Osteoblast (primary cell): ENCODE measurements at places on chromosomes 1 and 21. TPM values are rescaled to one million over a fixed set of nuclear protein-coding genes. Genes with fewer than 3 reads are reported as not detected.

Gene LMO4
- 61.9 and 62.8 TPM in 2 replicates for total RNA-seq

Gene TARS2
- total RNA-seq, result 10.1 and 14.7 TPM in 2 replicates

Gene GJA8
- total RNA-seq, result not detected in 2 replicates

Gene TMEM54
- 16.5 and 22.4 TPM in 2 replicates for total RNA-seq

Gene RERE
- 53.0 and 55.0 TPM in 2 replicates for total RNA-seq

Gene LBR
- 25.3 and 30.4 TPM in 2 replicates for total RNA-seq

Gene VASH2
- 1.1 and 2.1 TPM in 2 replicates for total RNA-seq

Gene CYP4A22
- not detected in 2 replicates for total RNA-seq

Gene ATP6V1G3
- total RNA-seq, result 0.36 TPM in 1 of 2 replicates, not detected in the other

Gene TNFSF18
- 0.29 and 0.36 TPM in 2 replicates for total RNA-seq

Gene SPSB1
- total RNA-seq, result 14.7 and 23.2 TPM in 2 replicates

Gene APOBEC4
- under 0.01 TPM in 1 of 2 replicates, not detected in the other for total RNA-seq

Gene TNFRSF1B
- 11.2 and 12.7 TPM in 2 replicates for total RNA-seq

Gene TNN
- under 0.01 TPM in 1 of 2 replicates, not detected in the other for total RNA-seq

Gene ARHGEF16
- not detected in 2 replicates for total RNA-seq

Gene LENEP
- total RNA-seq, result 0.88 TPM in 1 of 2 replicates, not detected in the other

Gene FCGR3A
- total RNA-seq, result under 0.01 TPM in 1 of 2 replicates, not detected in the other

Gene FCER1G
- 0.29 and 0.72 TPM in 2 replicates for total RNA-seq

Gene CD1C
- total RNA-seq, result not detected in 2 replicates

Gene PRELP
- 0.29 and 0.36 TPM in 2 replicates for total RNA-seq

Gene NPPB
- not detected in 2 replicates for total RNA-seq

Gene ETV3L
- not detected in 2 replicates for total RNA-seq

Gene CYP4Z1
- not detected in 2 replicates for total RNA-seq

Gene FCGR1A
- total RNA-seq, result 0.59 TPM in 1 of 2 replicates, not detected in the other

Gene GLUL
- total RNA-seq, result 219 and 259 TPM in 2 replicates

Gene OR2AK2
- total RNA-seq, result not detected in 2 replicates

Gene UFC1
- 87.5 and 95.2 TPM in 2 replicates for total RNA-seq

Gene AJAP1
- 0.29 and 1.1 TPM in 2 replicates for total RNA-seq

Gene PAQR6
- 0.36 and 0.59 TPM in 2 replicates for total RNA-seq

Gene SUSD4
- total RNA-seq, result 0.29 TPM in 1 of 2 replicates, not detected in the other

Gene C1orf87
- not detected in 2 replicates for total RNA-seq

Gene MOB3C
- 8.3 and 8.7 TPM in 2 replicates for total RNA-seq

Gene LCK
- 0.29 TPM in 1 of 2 replicates, not detected in the other for total RNA-seq

Gene TFF1
- total RNA-seq, result not detected in 2 replicates

Gene IGSF21
- total RNA-seq, result not detected in 2 replicates

Gene GDAP2
- 26.8 and 30.1 TPM in 2 replicates for total RNA-seq

Gene TMEM240
- 1.8 and 2.7 TPM in 2 replicates for total RNA-seq

Gene RNASEL
- total RNA-seq, result 7.2 and 9.1 TPM in 2 replicates

Gene CHI3L1
- 273 and 932 TPM in 2 replicates for total RNA-seq

Gene RPTN
- total RNA-seq, result 0.29 and 0.36 TPM in 2 replicates
